ENCODE measurements at places on chromosomes 2 and 18.
A peak's percentile ranks its signal among the peaks of the same experiment; 100 is the strongest.

GRCh38 chr2:225660262-225661131 lies 261.0 kb downstream of the NYAP2 start:
- peak; percentile 90 for DNase-seq

- no peak for DNase-seq
These were observed 16.5 kb upstream of the OR6B3 start for GRCh38 chr2:240069829-240070228.

- no peak for DNase-seq
These were observed 25.9 kb downstream of the SPP2 start for GRCh38 chr2:234076451-234076850.

- DNase-seq: no peak
These were observed 63.0 kb upstream of the ACVR1C start for GRCh38 chr2:157691695-157692094.

DNA sequence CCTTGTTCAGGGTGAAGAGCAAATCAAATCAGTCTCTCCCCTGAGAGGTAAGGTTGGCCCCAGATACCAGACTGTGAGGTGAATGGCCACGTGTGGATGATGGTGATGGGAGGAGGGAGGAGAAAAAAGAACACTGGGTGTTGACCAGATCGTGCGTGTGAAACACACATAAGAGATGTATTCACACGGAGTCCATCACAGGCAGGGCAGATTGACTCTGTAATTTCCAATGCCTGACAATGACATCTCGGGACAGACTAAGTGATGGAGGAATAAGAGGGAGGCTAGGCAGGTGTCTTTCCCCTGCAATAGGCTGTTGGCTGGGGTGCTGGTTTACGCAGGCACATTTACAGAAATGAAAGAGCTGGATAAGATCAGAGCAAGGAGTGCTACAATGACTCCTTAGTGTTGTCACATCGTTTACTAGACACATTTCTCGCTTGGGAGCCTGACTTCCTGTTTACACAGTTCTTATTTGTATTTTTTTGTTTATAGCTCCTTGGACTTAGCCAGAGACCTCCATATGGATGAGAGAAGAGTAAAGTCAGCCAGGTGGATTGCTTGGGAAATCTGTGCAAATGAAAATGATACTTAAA lies 43.1 kb downstream of the CPO start:
- DNase-seq: no peak

- DNase-seq: no peak
These were observed 30.7 kb upstream of the ELAC1 start for GRCh38 chr18:50937183-50937582.

- no peak for DNase-seq
These were observed 41.9 kb downstream of the RHOB start for GRCh38 chr2:20488782-20489181.

DNA sequence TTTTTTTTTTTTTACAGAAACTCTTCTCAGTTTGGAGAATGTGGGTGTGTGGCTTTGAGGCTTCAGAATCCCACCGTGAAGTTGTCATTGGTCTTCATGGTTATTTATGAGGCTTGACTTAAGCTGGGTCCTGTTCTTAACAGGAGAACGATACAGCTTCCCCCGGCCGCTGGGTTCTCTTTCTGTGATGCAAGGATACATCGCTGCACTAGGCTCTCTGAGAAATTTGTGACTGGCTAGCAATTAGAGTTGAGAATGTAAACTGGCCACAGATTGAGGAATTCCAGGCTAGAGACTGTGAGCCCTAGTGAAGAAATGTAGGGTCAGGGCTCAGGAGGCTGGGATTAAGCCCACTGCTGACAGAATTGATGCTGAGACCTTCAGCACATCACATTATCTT lies 29.8 kb downstream of the MGAT5 start:
- no peak for DNase-seq

GRCh38 chr2:128789776-128790455 lies 471.2 kb upstream of the HS6ST1 start:
- DNase-seq: no peak

GRCh38 chr2:101828257-101828656 lies 130.8 kb downstream of the MAP4K4 start:
- DNase-seq: no peak

- no peak for DNase-seq
These were observed 77.7 kb downstream of the MYT1L start for GRCh38 chr2:2253172-2254016.

DNA sequence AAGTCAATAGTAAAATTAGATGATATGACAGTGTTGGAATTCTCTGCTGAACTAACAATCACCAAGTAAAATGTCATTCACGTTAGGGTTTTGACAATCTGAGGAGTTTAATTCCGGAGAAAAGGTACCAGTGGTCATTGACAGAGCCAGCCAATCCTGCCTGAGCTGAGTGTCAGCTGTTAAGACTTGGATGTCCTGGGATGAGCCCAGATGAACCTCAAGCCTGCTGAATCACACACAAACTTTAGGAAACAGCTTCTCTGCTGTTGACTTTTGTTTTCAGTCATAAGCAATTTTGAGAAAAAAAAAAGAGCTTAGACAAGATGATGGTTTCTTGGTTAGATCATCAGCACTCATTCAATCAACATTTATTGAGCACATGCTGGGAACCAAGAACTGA lies 600.0 kb upstream of the SLC39A10 start:
- DNase-seq: no peak

DNA sequence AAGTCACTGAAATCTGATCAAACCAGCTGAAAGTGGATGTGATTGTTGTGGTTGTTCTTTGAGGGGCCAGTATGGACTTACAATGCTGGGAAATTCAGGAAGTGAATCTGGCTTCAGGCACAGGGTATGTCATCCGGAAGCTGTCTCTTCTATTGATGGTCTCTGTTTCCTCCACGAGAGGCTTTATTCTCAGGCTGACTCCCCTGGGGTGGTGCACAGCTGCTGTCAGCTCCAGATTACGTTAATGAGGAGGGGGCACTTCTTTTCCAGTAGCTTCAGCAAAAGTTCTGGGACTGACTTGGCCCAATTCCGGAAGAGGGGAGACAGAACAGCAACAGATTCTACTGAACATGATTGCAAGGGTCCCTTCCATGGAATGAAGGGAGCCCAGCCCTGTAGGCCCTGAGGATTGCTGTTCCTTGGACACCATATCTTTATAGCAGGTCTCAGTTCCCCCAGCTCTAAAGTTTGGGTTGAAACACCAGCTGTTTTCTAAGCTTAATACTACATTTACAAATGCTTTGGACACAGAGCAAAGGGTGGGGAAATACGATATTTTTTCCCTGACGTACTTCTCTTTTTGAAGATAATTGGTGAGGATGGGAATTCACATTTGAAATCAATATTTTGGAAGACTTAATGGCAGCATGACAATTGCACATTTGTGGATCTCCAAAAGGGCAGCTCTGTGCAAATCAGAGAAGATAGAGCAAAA lies 400.9 kb downstream of the TSN start:
- no peak for DNase-seq
